ENCODE measurements at places on chromosomes 3 and 15.
A peak's percentile ranks its signal among the peaks of the same experiment; 100 is the strongest.

- DNase-seq, result peak; percentile 99
Observed at GRCh38 chr3:51384726-51385473, at the start of gene MANF. Gene MANF (plus strand): TSS chr3:51385291. CDS start chr3:51385343, 52 bp downstream.

GRCh38 chr3:142148044-142148791 is 1.1 kb downstream of the TFDP2 start:
- no peak for DNase-seq

- no peak for DNase-seq
Observed at GRCh38 chr15:79450648-79451047, 18.5 kb downstream of the MINAR1 start.

GRCh38 chr15:77644543-77645247 is 12.0 kb upstream of the LINGO1 start:
- DNase-seq, result no peak
